ENCODE measurements at places on chromosomes 4 and X.

- DNase-seq: no peak
Observed at GRCh38 chr4:95963456-95963855, 123.6 kb downstream of the PDHA2 start.

GRCh38 chr4:5398056-5398455 is 310.3 kb downstream of the EVC2 start:
- no peak for DNase-seq

GRCh38 chr4:181007751-181008150 is 1235.5 kb upstream of the TENM3 start:
- no peak for DNase-seq

DNA sequence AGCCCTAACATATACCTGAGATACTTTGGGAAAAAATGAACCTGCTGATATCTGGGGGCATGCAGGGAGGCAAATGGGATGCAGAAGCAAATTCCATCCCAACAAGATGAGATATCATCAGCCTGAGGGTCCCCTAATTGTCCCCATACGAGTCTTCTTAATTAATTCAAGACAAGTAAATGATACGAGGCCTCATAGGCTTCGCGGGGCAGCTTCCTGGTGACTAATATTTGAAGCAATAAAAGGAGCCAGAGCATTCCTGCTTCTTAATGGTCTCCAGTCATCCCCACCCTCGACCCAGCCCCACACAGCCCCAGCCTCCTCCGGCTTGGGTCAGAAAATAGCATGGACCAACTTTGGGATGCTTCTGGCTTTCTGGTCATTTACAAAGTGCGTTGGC is 99.6 kb upstream of the MSX1 start:
- DNase-seq: no peak

DNA sequence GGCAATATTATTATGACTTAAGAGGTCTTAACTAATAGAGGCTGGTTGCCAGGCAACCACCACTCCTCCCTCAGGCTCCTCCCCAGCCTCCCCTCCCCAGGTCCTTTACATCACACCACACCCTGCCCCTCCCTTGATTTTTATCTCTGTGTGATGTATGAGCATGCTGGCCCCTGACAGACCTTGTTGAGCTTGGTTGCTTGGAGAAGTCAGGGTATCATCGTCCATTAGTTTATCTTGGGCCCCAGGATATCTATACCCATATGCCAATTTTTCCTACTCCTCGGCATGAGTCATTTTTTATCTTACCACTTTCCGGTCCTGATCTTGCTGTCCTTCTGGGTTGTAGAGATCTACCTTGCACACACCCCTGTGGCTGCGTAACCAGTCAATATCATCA is 2.5 kb downstream of the AKAP4 start:
- no peak for DNase-seq

- DNase-seq: no peak
Observed at GRCh38 chr4:8655411-8656184, 63.0 kb downstream of the CPZ start.
